Caco-2 (cell line): ENCODE measurements at places on chromosomes 16 and 17.
A peak's percentile ranks its signal among the peaks of the same experiment; 100 is the strongest.

GRCh38 chr16:79312502-79312901, 288.0 kb downstream of the MAF start:
- H3K36me3 ChIP-seq = no peaks in the 10 kb centered on the region
- peak; percentile 48 for DNase-seq
- H3K27ac ChIP-seq = peak overlapping the region; percentile 11
- H3K27me3 ChIP-seq = no peaks in the 10 kb centered on the region
- peaks cover 12% of the 10 kb centered on the region for H3K4me1 ChIP-seq

- H3K36me3 ChIP-seq = peaks cover 1% of the 10 kb centered on the region; the same call in 1 of the 2 replicates
- peak; percentile 66 for DNase-seq
- H3K27me3 ChIP-seq = no peaks in the 10 kb centered on the region
- H3K27ac ChIP-seq = peak overlapping the region; percentile 46
- H3K4me3 ChIP-seq = peak overlapping the region; percentile 57
Observed at GRCh38 chr17:17781591-17782496, 54.9 kb downstream of the SREBF1 start.

GRCh38 chr17:48616717-48617470, 1.8 kb upstream of the HOXB8 start:
- DNase-seq = no peak
- no peak overlapping the region for H3K4me3 ChIP-seq
- H3K36me3 ChIP-seq = no peaks in the 10 kb centered on the region
- peaks cover 4% of the 10 kb centered on the region for H3K4me1 ChIP-seq
- no peak overlapping the region for H3K27ac ChIP-seq

GRCh38 chr16:89572073-89572484, 3.5 kb upstream of the CPNE7 start:
- H3K4me3 ChIP-seq = no peak overlapping the region
- H3K4me1 ChIP-seq = peaks cover 27% of the 10 kb centered on the region
- DNase-seq = no peak
- H3K36me3 ChIP-seq = no peaks in the 10 kb centered on the region
- no peaks in the 10 kb centered on the region for H3K27me3 ChIP-seq

DNA sequence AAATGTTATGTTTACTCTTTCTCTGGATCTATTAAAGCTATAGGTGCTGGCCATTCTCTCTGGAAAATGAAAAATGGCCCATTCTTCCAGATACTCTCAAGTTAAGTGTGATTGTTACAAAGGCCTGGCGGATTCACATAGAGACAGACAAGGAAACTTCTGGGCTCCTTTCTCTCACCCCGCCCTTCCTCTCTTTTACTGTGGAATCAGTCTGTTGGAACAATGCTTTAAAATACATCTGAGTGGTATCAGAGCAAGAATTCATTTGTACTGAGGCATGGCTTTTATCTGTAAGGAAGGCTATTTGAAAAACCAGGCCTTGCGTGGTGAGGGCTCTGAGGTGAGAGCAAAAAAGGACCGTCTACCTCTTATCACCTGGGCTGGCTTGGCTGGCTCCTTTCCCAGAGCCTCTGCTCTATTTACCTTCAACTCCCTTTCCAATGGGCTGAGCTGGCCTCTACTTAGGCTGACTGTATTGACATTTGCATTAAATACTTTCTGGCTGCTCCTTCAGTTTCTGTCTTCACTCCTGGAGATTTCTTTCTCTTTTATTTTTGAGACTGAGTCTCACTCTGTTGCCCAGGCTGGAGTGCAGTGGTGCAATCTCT, 274.0 kb downstream of the PHKB start:
- DNase-seq = no peak
- H3K4me1 ChIP-seq = no peaks in the 10 kb centered on the region
- no peaks in the 10 kb centered on the region for H3K36me3 ChIP-seq
- no peak overlapping the region for H3K4me3 ChIP-seq
- no peaks in the 10 kb centered on the region for H3K27me3 ChIP-seq
- no peak overlapping the region for H3K27ac ChIP-seq

DNA sequence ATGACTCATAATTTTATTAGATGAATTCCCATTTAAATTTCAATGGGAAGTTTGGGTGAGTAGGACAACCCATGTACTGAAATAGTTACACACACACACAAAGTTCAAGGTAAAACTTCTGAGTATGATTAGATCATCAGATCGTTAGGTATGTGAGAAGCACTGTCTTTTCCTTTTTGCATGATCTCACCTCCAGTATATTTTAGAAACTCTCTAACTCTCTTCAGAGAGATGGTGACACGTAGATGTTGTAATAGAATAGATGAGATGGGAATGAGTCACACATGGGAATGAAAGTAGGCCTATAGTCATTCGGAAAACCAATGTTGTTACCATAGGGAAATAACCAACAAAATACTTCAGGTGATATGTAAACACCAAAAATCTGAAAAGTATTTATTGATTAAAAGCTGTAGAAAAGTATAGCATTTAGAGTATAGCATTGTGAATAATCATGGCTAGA, 22.2 kb downstream of the KRT23 start:
- H3K36me3 ChIP-seq = no peaks in the 10 kb centered on the region
- peaks cover 30% of the 10 kb centered on the region for H3K4me1 ChIP-seq
- no peak overlapping the region for H3K4me3 ChIP-seq
- H3K27ac ChIP-seq = peak overlapping the region; percentile 45
- no peak for DNase-seq

- no peak for DNase-seq
- H3K4me1 ChIP-seq = no peaks in the 10 kb centered on the region
- H3K27ac ChIP-seq = no peak overlapping the region
- H3K27me3 ChIP-seq = no peaks in the 10 kb centered on the region
Observed at GRCh38 chr17:69166957-69167356, 25.3 kb upstream of the ABCA6 start.

GRCh38 chr17:82303944-82304808, 13.2 kb downstream of the CD7 start:
- H3K27ac ChIP-seq = peak overlapping the region; percentile 50
- H3K4me1 ChIP-seq = peaks cover 28% of the 10 kb centered on the region
- no peaks in the 10 kb centered on the region for H3K27me3 ChIP-seq
- no peak overlapping the region for H3K4me3 ChIP-seq
- peak; percentile 43 for DNase-seq
- no peaks in the 10 kb centered on the region for H3K36me3 ChIP-seq

- no peaks in the 10 kb centered on the region for H3K27me3 ChIP-seq
- no peak overlapping the region for H3K27ac ChIP-seq
- DNase-seq = no peak
- no peaks in the 10 kb centered on the region for H3K4me1 ChIP-seq
- no peak overlapping the region for H3K4me3 ChIP-seq
Observed at GRCh38 chr16:61926766-61927165, 109.5 kb downstream of the CDH8 start.

DNA sequence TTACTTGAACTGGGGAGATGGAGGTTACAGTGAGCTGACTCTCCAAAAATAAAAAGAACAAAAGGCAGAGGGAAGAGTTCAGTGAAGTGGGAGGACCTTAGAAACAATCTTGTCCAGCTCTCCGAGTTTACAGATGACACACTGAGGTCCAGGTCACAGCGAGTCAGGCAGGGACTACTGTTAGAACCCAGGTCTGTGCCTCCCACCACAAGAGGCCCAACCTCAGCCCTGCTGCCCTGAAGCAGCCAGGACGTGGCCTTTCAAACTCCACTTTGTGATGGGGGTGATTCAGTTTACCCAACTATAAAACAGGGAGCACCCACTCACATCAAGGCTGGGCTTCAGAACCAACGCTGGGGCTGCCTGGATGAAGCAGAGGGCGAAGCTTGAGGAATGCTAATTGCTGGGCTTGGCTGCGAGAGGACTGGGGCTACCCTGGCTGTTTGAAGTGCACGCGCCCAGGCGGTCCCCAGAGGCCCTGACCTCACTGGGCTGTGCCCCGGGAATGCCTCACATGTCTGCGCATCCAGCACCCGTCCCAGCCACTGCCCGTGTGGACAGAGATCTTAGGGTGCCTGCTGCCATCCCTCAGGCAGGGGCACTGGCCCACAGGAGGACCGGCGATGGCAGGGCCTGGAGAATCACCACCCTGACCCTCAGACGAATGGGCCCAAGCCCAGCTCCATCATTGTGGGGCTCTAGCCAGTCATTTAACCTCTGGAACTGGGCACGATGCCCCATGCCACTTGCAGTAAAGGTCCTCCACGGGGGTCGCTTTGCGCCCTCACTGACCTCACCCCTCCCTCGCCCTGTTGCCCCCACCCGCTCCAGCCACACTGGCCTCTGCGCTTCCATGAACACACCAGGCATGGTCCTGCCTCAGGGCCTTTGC, 11.4 kb downstream of the SLC5A10 start:
- no peaks in the 10 kb centered on the region for H3K36me3 ChIP-seq
- no peaks in the 10 kb centered on the region for H3K27me3 ChIP-seq
- H3K4me1 ChIP-seq = peaks cover 26% of the 10 kb centered on the region
- H3K4me3 ChIP-seq = no peak overlapping the region
- H3K27ac ChIP-seq = peak overlapping the region; percentile 19

DNA sequence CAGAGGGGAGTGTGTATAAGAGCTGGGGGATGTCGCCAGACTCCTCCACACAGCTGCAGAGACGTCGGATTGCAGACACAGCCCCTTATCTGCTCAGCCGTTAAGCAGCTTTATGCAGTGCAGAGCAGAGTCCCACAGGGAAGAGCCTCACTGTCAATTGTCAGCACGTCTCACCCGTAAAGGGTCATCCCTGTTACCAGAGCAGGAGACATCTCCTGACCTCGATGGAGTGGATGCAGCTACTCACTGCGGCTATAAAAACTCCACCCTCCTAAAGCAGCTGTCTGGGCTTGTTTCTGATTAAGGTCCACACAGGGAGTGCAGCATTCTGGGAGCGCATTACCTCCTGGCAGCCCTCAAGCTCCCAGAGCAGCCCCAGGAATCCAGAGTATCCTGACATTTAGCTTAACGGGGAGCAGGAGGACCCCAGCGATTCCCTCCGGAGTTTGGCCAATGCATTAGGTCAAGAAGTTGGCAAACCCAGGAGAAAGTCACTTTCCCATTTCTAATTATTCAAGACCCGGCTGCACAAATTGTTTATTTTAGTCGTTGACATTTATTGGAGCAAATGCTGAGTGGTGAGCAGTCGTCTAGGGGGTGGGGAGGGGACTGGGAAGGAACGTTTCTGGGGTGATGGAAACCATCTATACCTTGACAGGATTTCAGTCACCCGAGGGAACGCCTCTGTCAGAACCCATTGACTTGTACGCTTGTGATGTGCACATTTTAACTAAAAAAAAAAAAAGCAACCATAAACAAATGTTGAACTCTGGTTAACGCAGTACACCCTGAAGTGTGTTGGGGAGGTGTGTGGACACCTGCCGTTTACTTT, 100.0 kb upstream of the ZNF469 start:
- no peak overlapping the region for H3K27ac ChIP-seq
- no peak for DNase-seq
- H3K4me3 ChIP-seq = no peak overlapping the region
- peaks cover 10% of the 10 kb centered on the region; the same call in 1 of the 2 replicates for H3K4me1 ChIP-seq

GRCh38 chr16:23710504-23710903, 2.5 kb downstream of the ERN2 start:
- no peaks in the 10 kb centered on the region for H3K27me3 ChIP-seq
- no peak overlapping the region for H3K4me3 ChIP-seq
- H3K36me3 ChIP-seq = no peaks in the 10 kb centered on the region
- no peaks in the 10 kb centered on the region for H3K4me1 ChIP-seq

DNA sequence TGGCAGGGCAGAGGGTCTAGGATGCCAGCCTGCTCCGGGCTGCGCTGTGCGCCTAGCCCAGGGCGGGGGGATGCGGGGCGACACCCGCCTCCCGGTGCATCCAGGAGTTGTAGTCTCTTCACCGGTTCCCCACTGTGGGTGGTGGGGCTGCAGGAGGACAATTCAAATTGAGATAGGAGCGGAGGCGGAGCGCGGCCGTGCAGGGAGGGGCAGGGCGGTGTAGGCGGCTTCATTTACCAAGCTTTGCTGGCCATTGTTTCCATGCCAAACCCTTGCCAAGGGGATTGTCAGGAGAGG, 2047.4 kb downstream of the TP53TG3F start:
- H3K27me3 ChIP-seq = no peaks in the 10 kb centered on the region
- no peaks in the 10 kb centered on the region for H3K4me1 ChIP-seq
- no peak overlapping the region for H3K4me3 ChIP-seq

DNA sequence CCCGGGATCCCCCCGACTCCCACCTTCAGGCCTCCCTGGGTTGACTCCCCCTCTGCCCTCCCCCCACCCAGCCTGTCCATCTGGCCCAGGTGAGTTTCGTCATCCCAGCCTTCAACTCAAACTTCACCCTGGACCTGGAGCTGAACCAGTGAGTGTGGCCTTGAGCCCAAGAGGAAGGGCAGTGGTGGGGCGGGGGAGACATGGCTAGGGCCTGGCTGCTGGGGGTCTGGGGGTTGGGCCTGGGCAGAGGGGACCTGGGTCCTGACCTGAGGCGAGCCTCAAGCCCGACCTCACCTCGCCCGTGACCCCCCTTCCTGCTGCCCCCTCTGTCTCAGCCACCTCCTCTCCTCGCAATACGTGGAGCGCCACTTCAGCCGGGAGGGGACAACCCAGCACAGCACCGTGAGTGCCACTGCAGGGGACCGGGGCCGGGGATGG, 10.9 kb downstream of the ADAM11 start:
- no peaks in the 10 kb centered on the region for H3K36me3 ChIP-seq
- no peaks in the 10 kb centered on the region for H3K27me3 ChIP-seq
- H3K4me3 ChIP-seq = no peak overlapping the region
- DNase-seq = no peak
- 0 out of 2 replicates have a peak, but pooled peaks cover 3% of the 10 kb centered on the region for H3K4me1 ChIP-seq

DNA sequence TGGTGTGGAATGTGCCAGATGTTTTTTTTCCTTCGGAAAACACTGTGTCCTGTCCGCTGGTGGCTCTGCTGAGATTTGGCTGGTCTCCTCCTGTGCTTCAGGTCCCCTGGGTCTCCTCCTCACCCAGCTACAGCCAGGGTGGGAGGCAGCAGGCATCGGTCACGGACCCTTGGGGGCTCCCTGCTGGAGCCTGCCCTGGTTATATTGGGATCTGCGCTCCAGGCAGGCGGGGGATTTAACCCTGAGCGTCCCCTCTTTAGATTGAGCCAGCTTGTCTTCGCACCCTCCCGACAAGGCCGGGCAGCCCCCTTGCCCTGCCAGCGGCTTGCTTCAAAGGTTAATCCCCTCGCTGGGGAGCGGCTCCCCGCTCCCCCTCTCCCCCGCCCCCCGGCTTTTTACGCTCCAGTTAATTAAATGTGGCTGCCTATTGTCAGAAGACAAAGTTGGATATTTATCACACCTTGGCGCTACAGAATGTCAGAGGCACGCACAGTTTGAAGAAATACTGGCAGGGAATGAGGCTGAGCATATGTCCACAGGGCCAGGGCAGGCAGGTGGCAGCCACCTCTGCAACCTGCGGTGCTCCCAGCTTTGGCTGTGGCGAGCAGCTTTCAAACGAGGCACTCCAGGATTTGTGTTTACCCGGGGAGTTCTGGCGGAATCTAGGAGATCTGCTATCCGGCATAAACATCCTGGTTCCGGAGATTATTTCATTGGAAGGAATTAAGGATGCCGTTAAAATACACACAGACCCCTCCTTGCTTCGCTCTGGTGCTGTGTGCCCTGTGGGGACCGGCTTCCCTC, 38.2 kb upstream of the GSE1 start:
- no peaks in the 10 kb centered on the region for H3K27me3 ChIP-seq
- H3K27ac ChIP-seq = peak overlapping the region; percentile 38
- peaks cover 12% of the 10 kb centered on the region for H3K4me1 ChIP-seq
- DNase-seq = no peak

GRCh38 chr16:47197536-47198179, 53.9 kb upstream of the NETO2 start:
- no peak overlapping the region for H3K4me3 ChIP-seq
- H3K27ac ChIP-seq = no peak overlapping the region
- DNase-seq = no peak
- no peaks in the 10 kb centered on the region for H3K27me3 ChIP-seq
- H3K4me1 ChIP-seq = no peaks in the 10 kb centered on the region
- H3K36me3 ChIP-seq = no peaks in the 10 kb centered on the region

- H3K4me1 ChIP-seq = peaks cover 5% of the 10 kb centered on the region; the same call in 1 of the 2 replicates
- no peak overlapping the region for H3K27ac ChIP-seq
- H3K36me3 ChIP-seq = no peaks in the 10 kb centered on the region
- peak; percentile 76 for DNase-seq
Observed at GRCh38 chr17:73750975-73751374, 106.7 kb upstream of the SDK2 start.
